NCI-H187 treated with DMSO at 0.1 percent for 48 hours (cell line): ENCODE measurements at places on chromosomes 2 and 18.

DNA sequence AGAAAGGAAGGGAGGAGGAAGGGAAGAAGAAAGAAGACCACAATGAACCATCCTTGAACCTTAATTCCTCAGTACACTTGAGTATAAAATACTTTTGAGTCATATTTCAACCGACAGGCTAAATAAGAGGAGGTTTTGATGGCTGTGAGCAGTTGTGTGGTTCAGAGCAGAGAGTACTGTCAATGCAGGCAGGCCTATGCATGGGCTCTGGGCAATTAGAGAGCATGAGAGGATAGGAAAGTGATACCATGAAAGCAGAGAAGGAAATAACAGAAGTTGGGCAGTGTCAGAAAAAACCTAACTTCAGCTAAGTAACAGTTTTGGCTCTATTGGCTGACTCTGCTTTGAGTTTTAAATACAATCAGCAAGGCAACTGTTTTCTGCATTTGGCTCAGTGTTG lies 123.6 kb upstream of the STK17B start:
- no peak for DNase-seq

- no peak for DNase-seq
These were observed 17.6 kb upstream of the CTDP1 start for GRCh38 chr18:79662034-79662433.

- DNase-seq = no peak
These were observed 76.4 kb upstream of the ZEB2 start for GRCh38 chr2:144596073-144596871.

GRCh38 chr2:128452536-128453530 lies 134.2 kb upstream of the HS6ST1 start:
- no peak for DNase-seq

DNA sequence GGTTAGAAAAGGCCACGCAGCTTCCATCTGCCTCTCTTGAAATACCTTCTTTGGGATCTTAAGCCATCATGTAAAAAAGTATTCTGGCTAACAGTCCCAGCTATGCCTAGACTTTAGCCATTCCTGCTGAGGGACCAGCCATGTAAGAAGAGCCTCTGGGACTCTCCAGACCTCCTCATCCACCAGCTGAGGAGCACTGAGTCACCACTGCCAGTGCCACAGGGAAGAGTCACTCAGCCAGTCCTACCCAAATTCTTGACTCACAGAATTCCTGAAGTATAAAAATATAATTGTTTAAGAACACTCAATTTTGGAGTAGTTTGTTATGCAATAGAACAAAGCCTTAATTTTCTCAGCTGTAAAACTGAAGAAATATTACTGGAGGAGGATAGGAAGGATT lies 436.7 kb downstream of the ZEB2 start:
- no peak for DNase-seq

DNA sequence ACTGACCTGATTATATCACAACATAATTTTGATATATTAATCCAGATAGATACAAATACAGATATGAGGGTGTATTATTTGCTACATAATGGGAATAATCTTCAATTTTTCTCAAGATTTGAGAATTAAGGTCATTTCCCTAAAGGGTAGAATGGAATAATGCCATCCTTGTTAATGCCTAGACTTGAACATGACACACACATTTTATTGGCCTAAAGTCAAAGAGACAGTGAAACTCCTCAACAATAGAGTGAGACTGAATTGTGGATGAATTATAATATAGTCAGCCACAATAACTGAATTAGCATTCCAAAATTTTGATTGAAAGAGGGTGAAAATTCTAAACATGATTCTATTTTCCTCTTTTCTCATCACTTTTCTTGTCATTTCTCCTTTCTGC lies 506.0 kb upstream of the CDH2 start:
- no peak for DNase-seq

- DNase-seq = no peak
These were observed 62.5 kb downstream of the GNAL start for GRCh38 chr18:11751341-11752115.

DNA sequence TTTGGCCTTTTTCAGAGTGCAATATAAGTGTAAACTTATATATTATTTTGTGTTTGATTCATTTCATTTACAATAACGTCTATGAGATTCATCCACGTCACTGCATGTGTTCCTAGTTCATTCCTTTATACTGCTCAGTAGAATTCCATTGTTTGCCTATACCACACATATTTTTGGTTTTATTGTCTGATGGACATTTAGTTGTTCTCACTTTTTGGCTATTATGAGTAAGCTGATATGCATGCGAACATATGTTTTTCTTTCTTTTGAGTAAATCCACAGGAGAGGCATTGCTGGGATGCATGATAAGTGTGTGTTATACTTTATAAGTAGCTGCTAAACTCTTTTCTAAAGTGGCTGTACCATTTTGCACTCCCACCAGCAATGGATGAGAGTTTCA lies 314.8 kb upstream of the HS6ST1 start:
- DNase-seq = no peak

DNA sequence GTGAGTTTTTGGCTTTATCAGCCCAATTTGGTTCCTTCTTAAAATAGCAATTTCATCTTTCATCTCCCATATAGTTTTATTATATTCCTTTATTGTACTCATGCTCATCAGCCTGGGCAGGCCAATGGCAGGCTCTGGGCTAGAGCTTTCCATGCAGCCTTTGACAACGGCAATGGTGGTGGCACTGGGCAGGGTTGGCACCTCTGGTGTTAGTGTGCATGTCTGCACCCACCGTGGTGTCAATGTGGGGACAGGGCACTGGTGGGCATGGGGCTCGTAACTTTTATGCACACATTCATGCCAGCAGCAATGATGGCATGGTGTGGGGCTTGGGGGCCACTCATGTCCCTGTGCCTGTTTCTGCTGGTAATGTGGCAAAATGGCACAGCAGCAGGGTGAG lies 1305.4 kb downstream of the DSC3 start:
- DNase-seq = no peak

DNA sequence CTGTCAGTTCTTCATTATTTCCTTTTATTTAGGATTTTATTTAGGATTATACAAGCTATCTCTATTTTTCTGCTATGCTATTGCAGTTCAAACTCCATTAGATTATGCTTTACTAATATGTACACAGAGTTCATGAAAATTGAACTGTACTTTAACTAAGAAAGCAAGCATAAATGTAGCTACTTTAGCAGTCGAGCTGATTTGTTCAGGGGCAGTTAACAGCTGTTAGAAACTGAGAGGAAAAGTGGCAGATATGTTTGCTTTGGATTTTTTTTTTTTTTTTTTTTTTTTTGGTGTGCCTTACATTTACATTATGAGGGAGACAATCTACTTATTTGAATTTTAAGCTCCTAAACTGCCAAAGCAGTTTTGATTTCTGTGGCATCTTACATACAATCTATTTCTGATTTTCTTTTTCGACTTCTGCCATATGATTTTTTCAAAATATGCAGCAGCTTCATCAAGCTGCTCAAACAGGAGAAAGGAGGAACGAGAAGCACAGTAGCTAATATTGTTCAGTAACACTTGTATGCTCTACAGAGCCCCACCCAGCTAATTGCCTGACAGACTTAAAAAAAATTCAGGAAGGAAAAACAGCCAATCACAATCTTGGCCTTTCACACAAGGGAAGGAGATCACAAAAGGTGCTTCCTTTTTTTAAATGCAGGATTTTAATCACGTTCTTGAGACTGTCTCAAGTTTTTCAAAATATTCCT lies 233.4 kb upstream of the SIX3 start:
- DNase-seq = peak; percentile 36

DNA sequence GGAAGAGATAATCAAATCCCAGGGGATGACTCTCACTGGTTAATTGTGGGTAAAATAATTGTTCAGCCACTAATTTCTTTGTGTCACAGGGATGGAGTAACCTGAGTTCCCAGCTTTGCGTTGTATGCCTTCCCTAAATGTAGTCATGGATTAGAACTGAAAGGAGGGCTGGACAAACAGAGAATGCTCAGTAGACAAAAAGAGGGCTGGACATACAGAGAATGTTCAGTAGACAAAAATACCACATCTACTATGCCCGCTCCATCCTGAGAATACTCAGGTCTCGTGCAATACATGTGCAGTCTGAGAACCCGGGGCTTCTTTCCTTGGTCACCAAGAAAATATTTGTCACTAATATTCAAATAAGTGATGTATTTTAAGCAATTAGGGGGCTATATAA lies 497.9 kb downstream of the EPHA4 start:
- no peak for DNase-seq

- no peak for DNase-seq
These were observed 1913.1 kb upstream of the PIK3C3 start for GRCh38 chr18:40041951-40042350.

DNA sequence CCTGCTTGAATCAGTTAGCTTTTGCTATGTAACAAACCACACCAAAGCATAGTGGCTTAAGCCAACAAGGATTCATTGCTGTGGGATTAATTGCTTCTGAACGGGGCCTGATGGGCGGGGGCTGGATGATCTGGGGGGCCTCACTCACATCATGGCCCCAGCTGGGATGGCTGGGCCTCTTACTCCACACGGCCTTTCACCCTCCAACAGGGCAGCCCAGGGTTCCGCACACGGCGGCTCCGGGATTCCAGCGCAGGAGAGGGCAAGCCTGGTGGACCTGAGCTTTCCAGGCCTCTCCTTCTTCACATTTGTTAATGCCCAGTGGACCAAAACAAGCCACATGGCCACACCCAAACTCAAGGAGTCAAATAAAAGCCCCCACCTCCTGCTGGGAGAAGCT lies 86.3 kb upstream of the PHLPP1 start:
- DNase-seq = no peak

- DNase-seq = no peak
These were observed 1.2 kb upstream of the UGT1A1 start for GRCh38 chr2:233758849-233759248.

DNA sequence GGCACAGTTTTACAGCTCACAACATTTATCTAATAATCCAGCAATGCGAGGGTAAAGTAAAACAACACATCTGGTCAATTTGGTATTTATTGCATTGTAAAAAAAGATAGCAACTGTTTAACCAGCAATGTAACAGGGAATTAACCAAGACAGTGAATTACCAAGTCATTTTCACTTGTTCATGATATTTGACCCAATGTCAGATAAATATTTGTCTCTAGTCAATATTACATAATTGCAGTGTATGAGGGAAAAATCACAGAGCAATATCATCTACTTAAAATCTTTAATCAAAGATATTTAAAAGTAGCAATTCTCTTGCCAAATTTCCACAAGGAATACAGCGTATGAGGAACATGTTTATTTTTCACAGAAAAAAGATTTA lies 1265.1 kb upstream of the CHAC2 start:
- no peak for DNase-seq

- DNase-seq = no peak
These were observed 68.7 kb upstream of the LYPD6 start for GRCh38 chr2:149261692-149262091.

- DNase-seq = no peak
These were observed 276.5 kb upstream of the MC4R start for GRCh38 chr18:60649107-60649506.

DNA sequence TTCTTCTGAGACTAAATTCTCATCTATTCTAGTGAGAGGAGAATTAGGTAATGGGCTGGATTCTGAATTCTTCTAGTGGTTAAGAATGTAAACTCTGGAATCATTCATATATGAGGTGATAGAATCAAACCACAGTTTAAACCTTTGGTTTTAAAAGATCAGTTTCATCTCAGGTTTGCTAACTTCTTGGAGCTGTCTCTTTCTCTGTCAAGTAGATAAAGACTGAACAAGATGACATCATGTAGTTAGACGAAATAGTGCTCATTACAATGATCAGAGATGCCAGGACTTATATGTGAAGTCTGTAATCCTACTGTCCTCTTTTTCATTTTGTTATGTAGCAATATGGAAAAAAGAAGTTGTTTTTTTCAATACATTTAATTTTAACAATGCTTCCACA lies 4.9 kb downstream of the CEBPZOS start:
- DNase-seq = no peak

DNA sequence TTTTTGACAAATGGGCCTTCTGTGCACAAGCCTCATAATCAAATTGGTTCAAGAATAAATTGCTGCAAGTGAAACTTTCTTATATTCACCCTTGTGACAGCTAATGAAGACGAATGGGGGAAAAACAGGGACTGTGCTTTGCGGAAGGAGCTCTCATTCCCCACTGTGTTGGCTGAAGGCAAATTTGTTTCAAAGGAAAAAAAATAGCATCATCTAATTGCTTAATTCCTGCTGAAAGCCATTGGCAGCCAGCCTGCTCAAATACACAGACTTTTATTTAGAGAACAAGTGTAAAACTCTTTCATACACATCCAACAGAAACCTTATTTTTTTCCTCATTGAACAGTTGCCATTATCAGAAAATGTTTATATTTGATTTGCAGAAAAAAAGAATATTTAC lies 172.3 kb downstream of the ARL6IP6 start:
- DNase-seq = no peak

DNA sequence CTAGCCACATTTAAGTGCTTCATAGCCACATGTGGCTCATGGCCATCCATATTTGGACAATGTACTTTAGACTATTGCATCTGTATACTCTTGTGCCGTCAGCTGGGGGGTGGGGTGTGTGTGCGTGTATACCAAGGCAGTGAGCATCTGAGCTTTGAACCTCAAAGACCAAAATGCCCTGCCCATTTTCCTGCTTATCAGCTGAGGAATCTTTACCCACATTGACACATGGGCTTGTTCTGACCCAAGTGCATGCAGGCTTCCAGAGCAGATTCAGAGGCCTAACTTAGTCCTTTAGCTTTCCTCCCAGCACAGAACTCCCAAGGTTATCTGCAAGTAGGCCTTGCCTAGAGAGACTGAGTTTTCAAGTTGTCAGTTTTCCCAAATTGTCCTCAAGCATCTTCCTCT lies 11.1 kb upstream of the MOCOS start:
- no peak for DNase-seq

DNA sequence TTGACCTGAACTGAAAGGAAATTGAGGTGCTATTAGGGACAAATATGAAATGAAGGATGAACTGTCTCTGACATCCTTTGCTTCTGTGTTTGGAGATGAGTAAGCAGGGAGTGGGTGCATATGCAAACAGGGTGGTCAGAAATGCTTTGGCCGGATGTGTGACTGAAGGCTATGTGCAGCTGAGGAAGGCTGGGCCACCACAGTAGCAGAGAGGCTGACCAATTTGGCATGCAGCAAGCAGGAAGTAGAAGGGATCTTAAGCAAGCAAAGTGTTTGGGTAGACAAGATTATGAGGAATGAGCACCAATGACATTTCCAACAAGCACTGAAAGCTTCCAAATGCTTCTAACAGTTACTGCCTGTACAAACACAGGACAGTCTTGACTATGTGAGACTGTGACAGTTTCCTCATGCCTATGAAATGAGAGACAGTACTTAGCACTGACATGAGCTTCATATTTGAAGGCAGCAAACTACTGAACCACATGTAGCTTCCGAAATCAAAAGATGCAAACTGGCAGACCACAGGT lies 3.3 kb upstream of the ACTR3 start:
- DNase-seq = no peak

- DNase-seq = no peak
These were observed 1170.7 kb upstream of the SLC39A10 start for GRCh38 chr2:194486326-194486725.

- no peak for DNase-seq
These were observed 938.1 kb upstream of the SLC39A10 start for GRCh38 chr2:194718881-194719280.
